SK-N-SH (cell line): ENCODE measurements at places on chromosomes 16 and 17. TPM values are rescaled to one million over a fixed set of nuclear protein-coding genes. Genes with fewer than 3 reads are reported as not detected.

GRCh38 chr17:3557768-3558583 is at the start of gene TRPV3:
TSS of gene TRPV3 (minus strand) at chr17:3557812. CDS start at chr17:3554850, 2,962 bp downstream.
- H3K36me3 ChIP-seq = no peaks in the 10 kb centered on the region
- H3K27ac ChIP-seq = no peak within 1 kb of the TSS
- no peak within 1 kb of the TSS for H3K4me3 ChIP-seq
- no peaks in the 10 kb centered on the region for H3K4me1 ChIP-seq
- no peak for DNase-seq

DNA sequence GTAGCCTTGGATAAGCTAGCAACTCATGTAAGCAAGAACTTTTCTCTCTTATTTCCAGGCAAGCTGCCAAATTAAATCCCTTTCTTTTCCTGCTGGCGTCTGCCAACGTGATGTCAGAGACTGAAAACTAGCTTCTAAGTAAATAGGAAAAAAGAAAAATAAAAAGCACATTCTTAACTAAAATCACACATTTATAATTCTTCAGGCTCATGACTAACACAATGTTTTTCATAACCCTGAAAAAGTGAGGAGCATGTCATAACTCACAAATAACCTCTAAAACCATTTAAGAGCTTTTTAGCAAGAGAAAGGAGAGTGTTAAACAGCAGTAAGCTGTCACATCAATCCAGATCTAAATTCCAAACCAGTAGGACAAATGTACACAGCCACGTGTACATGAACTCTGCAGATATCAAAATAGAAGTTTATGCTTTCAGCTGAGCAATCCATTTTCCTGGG is 110.0 kb downstream of the N4BP1 start:
- peak overlapping the region; percentile 76 for H3K27ac ChIP-seq
- peak; percentile 56 for DNase-seq
- peaks cover 31% of the 10 kb centered on the region for H3K4me1 ChIP-seq

DNA sequence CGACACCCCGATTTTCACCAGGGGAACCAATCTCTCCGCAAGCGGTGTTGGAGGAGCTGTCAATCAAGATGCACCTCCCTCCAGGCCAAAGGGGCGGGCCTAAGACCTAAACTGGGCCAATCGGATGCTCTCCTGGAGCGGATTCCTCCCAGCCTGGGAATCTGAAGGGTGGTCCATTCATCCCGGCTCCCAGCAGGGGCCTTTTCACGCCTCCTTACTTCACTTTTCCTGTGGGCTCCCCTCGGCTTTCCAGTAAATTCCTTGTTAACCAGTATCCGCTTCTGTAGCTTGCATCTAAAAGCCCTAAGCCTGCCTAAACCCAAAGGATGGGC is 17.1 kb downstream of the C16orf74 start:
- no peaks in the 10 kb centered on the region for H3K36me3 ChIP-seq
- H3K4me3 ChIP-seq = no peak overlapping the region
- no peaks in the 10 kb centered on the region for H3K27me3 ChIP-seq
- no peaks in the 10 kb centered on the region for H3K4me1 ChIP-seq
- H3K27ac ChIP-seq = no peak overlapping the region

- H3K4me3 ChIP-seq = no peak overlapping the region
- DNase-seq = no peak
- H3K36me3 ChIP-seq = no peaks in the 10 kb centered on the region
- peaks cover 27% of the 10 kb centered on the region; the same call in 1 of the 2 replicates for H3K4me1 ChIP-seq
These were observed 82.9 kb upstream of the CBX4 start for GRCh38 chr17:79922116-79922601.

DNA sequence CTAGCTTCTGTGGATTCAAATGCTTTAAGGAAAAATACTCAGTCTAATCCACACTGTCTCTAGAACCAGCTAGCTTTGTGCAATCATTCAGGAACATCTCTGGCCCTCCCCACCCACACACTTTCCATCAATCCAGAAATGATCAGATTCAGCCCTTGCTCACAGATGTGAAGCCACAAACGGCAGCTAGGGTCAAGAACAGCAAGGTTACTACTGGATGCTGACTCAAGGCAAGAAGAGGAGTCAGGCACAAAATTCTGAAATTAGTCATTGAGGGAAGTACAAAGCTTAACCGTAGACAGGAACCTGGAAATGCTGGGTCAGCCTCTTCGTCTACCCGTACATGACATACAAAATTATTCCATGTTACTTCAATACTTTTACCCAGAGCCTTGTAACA is 174.6 kb downstream of the CDH13 start:
- H3K27me3 ChIP-seq = no peaks in the 10 kb centered on the region
- no peaks in the 10 kb centered on the region for H3K36me3 ChIP-seq
- H3K4me1 ChIP-seq = no peaks in the 10 kb centered on the region
- no peak overlapping the region for H3K27ac ChIP-seq
- no peak overlapping the region for H3K4me3 ChIP-seq

DNA sequence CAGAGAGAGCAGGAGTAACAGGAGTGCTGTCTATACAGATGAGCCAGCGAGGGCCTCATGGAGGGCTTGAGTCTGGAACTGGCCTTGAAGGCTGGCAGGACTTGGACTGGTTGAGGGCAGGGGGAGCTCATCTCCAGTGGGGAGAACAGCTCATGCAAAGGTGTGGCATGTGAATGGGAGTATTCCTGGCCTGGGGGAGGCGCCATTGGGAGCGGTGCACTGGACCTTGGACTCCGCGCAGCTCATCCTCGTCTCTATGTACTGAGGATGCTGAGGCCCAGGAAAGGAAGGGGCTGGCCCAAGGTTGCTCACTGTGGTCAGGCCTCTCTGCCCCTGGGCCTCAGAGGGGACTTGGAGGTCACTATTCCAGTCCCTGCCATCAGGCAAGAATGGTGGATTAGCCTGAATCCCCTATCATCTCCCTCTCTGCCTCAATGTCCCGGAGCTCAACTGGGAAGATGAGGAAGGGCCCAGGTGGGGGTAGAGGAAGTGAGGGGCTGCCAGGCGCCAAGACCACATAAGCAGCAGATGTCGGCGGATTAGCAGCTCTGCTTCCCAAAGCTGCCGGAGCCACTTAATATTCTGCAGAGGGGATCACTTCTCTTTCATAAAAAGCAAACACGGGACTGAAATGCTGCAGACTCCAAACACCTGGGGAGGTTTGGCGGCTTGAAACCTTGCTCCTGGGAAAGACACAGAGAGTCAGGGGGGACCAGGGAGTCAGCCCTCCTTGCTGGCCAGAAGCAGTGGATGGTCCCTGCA is 88.9 kb downstream of the SDK2 start:
- no peak overlapping the region for H3K27ac ChIP-seq
- no peaks in the 10 kb centered on the region for H3K36me3 ChIP-seq
- no peaks in the 10 kb centered on the region; the same call in 1 of the 2 replicates for H3K4me1 ChIP-seq
- no peak overlapping the region for H3K4me3 ChIP-seq

DNA sequence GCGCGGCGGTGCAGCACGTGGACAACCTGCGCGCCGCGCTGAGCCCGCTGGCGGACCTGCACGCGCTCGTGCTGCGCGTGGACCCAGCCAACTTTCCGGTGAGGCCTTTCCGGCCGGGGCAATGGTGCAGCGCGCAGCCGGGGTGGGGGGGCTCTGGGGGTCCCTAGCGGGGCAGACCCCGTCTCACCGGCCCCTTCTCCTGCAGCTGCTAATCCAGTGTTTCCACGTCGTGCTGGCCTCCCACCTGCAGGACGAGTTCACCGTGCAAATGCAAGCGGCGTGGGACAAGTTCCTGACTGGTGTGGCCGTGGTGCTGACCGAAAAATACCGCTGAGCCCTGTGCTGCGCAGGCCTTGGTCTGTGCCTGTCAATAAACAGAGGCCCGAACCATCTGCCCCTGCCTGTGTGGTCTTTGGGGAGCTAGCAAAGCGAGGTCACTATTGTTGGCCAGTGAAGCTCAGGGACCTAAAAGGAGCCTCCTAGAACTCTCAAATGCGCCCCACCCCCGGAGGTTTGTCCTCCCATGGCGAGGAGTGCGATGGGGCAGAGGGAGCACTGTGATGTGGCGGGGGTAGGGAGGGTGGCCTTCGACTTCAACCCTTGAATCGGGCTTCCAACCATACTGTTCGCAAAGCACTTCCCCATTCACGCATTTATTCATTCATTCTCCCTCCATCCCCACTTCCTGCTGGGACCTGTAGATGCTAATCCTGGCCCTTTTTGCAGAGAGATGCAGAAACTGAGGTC is 770 bp downstream of the HBM start:
- no peak overlapping the region for H3K27ac ChIP-seq
- no peaks in the 10 kb centered on the region for H3K36me3 ChIP-seq
- peaks cover 13% of the 10 kb centered on the region; the same call in 1 of the 2 replicates for H3K4me1 ChIP-seq
- no peak for DNase-seq
- peaks cover 28% of the 10 kb centered on the region for H3K27me3 ChIP-seq

DNA sequence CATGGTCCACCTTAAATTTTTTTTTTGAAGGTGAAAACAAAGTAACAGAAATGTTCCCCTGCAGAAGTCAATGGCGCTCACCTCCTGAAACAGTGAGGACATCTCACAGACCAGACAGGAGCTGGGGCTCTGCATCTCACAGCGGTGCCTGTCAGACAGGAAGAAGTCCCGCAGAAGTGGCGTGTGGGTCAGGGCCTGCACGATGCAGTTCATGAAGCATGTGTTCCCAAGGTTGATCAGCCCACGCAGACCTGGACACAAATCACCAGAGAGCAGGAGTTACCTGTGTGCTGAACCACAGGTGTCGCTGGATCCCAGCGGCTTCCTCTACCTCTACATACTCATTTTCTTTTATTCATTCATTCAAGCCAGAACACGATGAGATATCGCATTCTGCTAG is 24.9 kb downstream of the USP22 start:
- no peak overlapping the region for H3K4me3 ChIP-seq
- no peaks in the 10 kb centered on the region for H3K4me1 ChIP-seq
- H3K27ac ChIP-seq = no peak overlapping the region
- no peaks in the 10 kb centered on the region for H3K27me3 ChIP-seq

DNA sequence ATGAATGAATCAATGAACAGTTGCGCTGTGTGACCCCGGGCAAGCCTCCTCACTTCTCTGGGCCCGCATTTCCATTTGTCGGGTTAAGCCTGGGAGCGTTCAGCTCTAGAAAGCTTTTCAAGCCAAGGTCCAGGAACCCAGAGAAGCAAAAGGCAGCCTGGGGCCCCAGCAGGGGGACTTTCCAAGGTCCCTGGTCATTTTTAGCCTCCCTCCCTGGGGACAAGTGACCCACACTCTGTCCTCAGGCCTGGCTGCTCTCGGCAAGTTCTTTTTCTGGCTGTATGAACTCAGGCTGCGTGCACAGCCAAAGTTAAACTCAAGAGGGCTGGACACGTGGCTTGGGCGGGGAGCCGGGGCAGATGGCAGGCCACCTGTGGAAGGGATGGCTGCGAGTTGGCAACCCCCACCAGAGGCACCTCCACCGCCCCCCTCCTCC is 41.4 kb upstream of the CIBAR2 start:
- no peak overlapping the region for H3K27ac ChIP-seq
- H3K27me3 ChIP-seq = no peaks in the 10 kb centered on the region
- H3K36me3 ChIP-seq = no peaks in the 10 kb centered on the region
- DNase-seq = no peak

GRCh38 chr17:79915850-79916430 is 76.7 kb upstream of the CBX4 start:
- H3K27me3 ChIP-seq = no peaks in the 10 kb centered on the region
- DNase-seq = no peak
- peaks cover 27% of the 10 kb centered on the region; the same call in 1 of the 2 replicates for H3K4me1 ChIP-seq
- H3K4me3 ChIP-seq = no peak overlapping the region

DNA sequence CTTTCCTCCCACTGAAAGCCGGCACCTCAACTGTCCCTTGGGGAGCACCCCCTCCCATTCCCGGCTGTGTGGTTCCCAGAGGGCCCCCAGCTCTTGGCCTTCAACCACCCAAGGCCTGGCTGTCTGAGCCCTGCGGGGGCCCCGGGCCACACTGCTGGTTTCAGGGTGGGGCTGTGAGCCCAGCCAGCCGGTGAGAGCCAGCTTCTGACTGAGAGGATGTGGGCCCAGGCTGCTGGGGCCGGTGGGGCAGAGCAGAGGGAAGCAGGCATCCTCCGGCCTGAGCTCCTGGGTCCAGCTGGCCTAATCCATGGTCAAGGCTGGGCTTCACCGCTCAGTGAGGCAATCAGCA is 875 bp upstream of the LGALS3BP start:
- H3K27ac ChIP-seq = peak overlapping the region; percentile 98
- H3K36me3 ChIP-seq = no peaks in the 10 kb centered on the region
- DNase-seq = no peak

GRCh38 chr17:46940692-46941404 is 17.9 kb downstream of the GOSR2 start:
- peaks cover 14% of the 10 kb centered on the region for H3K4me1 ChIP-seq
- DNase-seq = peak; percentile 91
- H3K4me3 ChIP-seq = no peak overlapping the region
- no peaks in the 10 kb centered on the region for H3K27me3 ChIP-seq
- peak overlapping the region; percentile 58 for H3K27ac ChIP-seq

DNA sequence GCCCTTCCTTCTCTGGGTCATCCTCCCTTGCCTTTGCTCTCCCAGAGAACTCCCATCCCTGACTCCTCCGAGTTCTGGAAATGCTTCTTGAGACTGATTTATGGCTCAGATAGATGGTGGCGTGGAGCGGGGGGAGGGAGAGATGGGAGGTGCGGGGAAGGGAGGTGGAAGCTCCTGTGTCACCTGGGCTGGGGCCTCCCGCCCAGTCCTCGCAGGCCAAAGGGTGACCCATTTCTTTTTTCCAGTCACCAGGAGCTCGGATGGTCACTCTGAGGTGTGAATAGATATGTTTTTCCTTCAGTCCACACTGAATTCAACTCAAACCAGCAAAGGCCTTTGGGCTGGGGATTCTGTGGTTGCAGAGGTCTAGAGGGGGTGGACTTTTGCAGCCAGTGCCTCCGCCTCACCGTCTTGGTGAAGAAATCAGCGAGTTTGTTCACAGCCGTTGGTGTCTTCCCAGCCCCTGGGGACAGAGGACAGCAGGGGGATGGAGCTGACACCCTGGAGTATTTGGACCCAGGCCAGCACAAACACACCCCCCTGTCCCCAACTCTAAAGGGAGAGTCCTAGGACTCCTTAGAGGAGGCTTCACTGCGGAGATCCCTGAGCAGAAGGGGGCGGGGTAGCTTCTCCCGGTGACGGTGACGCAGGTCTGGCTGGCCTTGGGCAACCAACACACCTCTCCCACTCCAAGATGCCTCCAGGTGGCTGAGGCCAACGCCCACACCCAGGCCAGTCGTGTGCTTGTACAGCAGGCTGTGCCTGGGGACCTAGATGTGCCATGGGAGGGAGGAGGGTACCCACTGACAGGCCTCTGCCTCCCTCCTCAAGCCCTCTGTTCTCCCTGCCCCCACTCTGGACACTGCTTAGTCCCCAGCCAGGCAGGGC is 80.6 kb downstream of the AMFR start:
- H3K27me3 ChIP-seq = no peaks in the 10 kb centered on the region
- DNase-seq = no peak
- H3K36me3 ChIP-seq = no peaks in the 10 kb centered on the region
- H3K4me1 ChIP-seq = no peaks in the 10 kb centered on the region
- H3K4me3 ChIP-seq = no peak overlapping the region

- no peaks in the 10 kb centered on the region for H3K4me1 ChIP-seq
- no peaks in the 10 kb centered on the region for H3K36me3 ChIP-seq
- no peak for DNase-seq
- H3K4me3 ChIP-seq = no peak overlapping the region
- H3K27me3 ChIP-seq = no peaks in the 10 kb centered on the region
These were observed 1257.1 kb upstream of the GOT2 start for GRCh38 chr16:59991171-59991570.

- H3K27me3 ChIP-seq = no peaks in the 10 kb centered on the region
- H3K27ac ChIP-seq = no peak overlapping the region
- peaks cover 55% of the 10 kb centered on the region for H3K36me3 ChIP-seq
- DNase-seq = no peak
These were observed 2.8 kb downstream of the HGS start for GRCh38 chr17:81686614-81687013.

- H3K4me1 ChIP-seq = peaks cover 7% of the 10 kb centered on the region; the same call in 1 of the 2 replicates
- H3K27ac ChIP-seq = no peak overlapping the region
- H3K36me3 ChIP-seq = no peaks in the 10 kb centered on the region
- DNase-seq = no peak
- H3K27me3 ChIP-seq = no peaks in the 10 kb centered on the region; the same call in 1 of the 2 replicates
These were observed 12.4 kb upstream of the KATNB1 start for GRCh38 chr16:57723170-57723569.

CEP20 gene
- 14.8 and 19.5 TPM in 2 replicates for polyA plus RNA-seq

KRTAP3-3 gene
- not detected in 2 replicates for polyA plus RNA-seq

HSD17B1 gene
- polyA plus RNA-seq = 1.2 and 1.3 TPM in 2 replicates
